Mesenchymal stem cell (in vitro differentiated cells and primary cell): ENCODE measurements at places on chromosomes 13 and 19.

DNA sequence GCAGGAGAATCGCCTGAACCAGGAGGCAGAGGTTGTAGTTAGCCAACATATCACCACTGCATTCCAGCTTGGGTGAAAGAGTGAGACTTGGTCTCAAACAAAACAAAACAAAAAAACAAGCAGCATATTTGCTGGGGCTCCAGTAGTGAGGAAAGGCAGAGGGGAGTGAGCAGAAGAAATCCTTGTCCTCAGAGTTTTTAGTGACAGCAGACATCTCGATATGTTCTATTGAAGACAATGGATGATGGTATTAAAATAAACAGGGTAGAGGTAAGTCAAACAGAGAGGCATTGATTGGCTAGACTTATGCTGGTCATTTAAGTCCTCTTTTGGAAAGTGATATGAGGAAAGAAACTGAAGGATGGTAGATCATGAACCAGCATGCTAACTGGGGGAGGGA is 19.0 kb downstream of the NLRP7 start:
- peak; percentile 4 for DNase-seq

DNA sequence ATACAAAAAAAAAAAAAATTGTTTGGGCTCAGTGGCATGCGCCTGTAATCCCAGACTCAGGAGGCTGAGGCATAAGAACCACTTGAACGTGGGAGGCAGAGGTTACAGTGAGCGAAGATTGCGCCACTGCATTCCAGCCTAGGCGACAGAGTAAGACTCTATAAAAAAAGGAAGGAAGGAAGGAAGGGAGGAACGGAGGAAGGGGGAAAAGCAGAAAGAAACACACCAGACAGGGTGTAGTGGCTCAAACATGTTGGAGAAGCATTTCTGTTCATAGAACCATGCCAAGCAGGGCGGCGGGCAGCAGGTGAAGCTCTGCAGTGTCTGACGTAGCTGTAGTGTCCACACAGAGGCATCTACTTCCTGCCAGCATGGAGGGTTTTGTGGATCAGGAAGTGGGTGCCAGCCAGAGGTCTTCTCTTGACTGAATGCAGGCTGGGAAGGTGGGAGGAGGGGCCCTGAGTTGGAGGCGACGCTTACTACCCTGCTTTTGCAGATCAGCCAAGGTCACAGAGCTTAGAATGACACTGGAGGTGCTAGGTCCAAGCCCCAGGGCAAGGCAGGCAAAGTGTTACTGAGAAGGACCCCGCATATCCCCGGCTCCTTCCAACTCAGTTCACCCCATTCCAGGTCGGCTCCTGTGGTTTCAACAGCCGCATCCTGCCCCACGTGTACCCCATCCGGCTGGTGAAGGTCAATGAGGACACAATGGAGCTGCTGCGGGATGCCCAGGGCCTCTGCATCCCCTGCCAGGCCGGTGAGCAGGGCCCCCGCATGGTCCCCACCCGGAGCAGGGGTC is 11.6 kb upstream of the PGLS start:
- DNase-seq: peak; percentile 94

DNA sequence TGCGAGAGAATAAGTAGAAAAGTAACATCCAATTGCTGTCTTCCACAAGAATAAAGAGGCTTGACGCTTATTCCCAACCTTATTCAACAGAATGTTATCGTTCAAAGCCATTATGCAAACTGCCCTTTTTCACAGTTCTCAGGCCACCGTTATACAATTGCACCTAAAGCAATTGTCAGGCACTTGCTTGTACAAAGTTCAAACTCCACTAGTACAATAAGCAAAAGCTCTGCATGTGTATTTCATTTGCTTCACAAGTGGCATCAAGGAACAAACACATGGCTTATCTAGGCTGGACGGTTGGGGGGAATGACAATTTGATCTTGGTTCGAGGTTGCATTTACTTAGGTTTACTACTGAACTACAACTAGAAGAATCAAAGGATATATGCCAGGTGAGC is 815.6 kb downstream of the EFNB2 start:
- DNase-seq: no peak

- DNase-seq: no peak
Measured at GRCh38 chr13:24725379-24725778, 38.6 kb upstream of the RNF17 start.

- peak; percentile 98 for DNase-seq
Measured at GRCh38 chr13:31982540-31982939, 49.0 kb upstream of the FRY start.

DNA sequence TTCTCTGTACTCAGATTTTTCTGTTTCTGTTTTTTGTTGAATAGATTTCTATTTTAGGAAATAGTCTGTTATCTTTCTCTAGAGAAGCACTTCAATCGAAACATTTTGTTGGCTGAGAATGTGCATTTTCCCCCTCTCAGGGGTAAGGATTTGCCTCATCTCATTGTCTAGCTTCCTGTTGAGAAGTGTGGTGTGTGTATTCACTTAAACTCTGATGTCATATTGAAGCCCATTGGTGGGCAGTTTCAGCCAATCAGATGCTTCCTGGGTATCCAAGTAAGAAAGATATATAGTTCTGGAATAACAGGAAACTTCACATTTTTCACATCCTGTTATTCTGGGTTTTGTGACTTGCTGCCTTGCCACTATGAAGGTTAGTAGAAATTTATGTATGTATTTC is 87.6 kb downstream of the ARHGEF7 start:
- peak; percentile 86 for DNase-seq

GRCh38 chr19:36030264-36031148 is 2.2 kb downstream of the CLIP3 start:
- DNase-seq: no peak

- DNase-seq: no peak
Measured at GRCh38 chr13:113298043-113298945, 1.3 kb downstream of the LAMP1 start.
